Stimulated activated CD4-positive, alpha-beta T cell treated with anti-CD3 and anti-CD28 coated beads, Interleukin-4, amount 100 ng/mL, for 24 hours (primary cell): ENCODE measurements at places on chromosomes 11 and 22.
A peak's percentile ranks its signal among the peaks of the same experiment; 100 is the strongest.

DNA sequence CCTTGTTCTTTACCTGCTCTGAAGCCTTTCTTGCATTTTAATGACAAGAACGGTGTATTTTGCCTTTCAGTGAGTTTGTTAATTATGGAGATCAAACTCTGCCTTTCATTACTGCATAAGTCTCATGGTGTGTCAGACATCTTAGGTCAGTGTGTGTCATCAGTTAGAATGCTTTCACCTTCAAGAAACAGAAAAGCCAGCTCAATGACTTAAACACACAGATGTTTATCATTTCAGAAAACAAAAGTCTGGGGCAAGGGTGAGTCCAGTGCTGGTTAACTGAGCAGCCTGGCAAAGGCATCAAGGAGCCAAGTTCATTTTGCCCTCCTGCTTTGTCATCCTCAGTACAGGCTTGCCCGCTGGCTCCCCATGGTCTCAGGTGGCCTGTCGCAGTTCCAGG, 54.5 kb downstream of the PACS1 start:
- DNase-seq, result no peak

- peak; percentile 17 for DNase-seq
These were observed 575 bp downstream of the DUSP18 start for GRCh38 chr22:30667107-30667493.

DNA sequence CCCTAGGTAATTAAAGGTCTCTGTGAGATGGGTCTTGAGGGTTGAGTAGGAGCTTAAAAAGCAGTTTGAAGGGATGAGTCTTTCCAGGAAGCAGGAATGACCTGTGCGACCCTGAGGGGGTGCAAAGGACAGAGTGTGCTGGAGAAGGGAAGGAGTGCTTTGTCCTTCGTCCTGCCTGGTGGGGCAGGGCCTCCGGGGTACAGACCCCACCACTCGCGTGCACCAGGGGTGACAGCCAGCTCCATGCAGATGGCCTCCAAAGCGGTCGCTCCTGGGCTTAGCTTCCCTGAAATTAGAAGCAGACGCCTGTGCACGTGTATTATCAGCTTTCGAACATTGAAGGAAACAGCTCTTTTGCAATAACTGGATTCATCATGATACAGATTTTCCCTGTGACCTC, 959.8 kb downstream of the BRD1 start:
- DNase-seq, result no peak

DNA sequence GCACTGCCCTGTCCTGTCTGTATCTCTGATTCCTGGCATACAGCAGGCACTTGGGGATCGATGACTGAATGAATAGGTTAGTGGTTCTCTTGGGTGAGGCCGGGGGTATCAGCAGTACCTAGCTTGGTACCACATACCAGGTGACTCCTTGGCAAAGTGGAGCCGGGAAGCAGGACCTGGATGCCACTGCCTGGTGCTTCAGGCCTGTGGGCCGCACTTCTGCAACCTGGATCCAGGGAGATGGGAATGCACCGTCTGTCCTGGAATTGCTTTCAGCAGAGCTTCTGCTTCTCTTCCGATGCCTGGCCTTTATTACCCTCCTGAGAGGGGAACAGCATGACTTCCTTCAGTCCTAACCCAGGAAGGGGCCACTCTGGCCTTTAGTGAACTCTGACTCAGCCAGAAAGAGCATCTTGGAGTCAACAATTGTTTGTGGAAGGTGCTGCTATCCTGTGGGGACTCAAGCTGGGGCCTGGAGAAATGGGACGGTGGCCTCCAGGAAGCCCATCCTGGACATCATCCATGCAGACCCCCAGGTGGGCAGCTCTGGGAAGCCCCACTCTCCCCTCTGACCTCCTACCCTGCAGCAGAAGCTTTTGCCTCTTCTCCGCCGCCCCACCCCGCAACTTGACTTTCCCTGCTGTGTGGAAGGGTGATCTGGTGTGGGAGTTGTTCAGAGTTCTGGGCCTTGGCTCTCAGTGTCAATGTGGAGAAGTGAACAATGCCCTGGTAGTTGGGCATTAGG, 5.1 kb downstream of the CD82 start:
- DNase-seq, result no peak

DNA sequence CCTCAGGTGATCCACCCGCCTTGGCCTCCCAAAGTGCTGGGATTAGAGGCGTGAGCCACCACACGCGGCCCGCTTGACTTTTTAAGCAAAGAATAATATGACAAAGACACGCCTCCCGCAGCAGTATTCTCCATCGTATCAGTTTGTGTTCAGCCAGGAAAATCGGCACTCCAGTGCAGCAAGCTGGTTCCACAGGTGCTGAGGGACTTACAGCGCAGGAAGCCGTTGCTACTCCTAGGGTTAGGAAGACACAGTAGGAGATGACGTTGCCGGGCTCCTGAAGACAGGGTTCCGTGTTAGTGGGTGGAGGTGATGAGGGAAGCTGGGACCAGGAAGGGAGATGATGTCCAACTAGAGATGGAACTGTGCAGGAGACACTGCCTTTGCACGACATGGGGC, 65.8 kb upstream of the CECR2 start:
- DNase-seq, result no peak

- DNase-seq, result no peak
These were observed 8.3 kb downstream of the TSPO start for GRCh38 chr22:43159484-43160178.
